ENCODE measurements at places on chromosomes 16 and 17. TPM values are rescaled to one million over a fixed set of nuclear protein-coding genes. Genes with fewer than 3 reads are reported as not detected.
A peak's percentile ranks its signal among the peaks of the same experiment; 100 is the strongest.

DNA sequence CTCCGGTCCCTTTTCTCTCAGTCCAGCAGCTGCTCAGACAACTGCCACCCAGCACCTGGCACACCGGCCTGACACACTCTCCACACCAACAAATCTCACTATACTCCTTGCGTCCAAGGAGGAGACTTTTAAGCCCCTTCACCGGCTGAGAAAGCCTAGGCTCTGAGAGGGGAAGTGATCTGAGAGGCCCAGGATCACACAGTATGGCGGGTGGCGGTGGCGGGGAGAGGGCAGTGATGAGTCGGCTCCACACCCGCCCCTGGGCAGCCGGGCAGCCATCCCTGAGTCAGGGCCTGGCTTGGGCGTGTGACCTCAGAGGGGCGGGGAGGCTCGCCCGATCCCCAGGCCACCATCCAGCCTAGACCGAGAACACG lies 569 bp downstream of the FLII start:
- DNase-seq, result no peak

DNA sequence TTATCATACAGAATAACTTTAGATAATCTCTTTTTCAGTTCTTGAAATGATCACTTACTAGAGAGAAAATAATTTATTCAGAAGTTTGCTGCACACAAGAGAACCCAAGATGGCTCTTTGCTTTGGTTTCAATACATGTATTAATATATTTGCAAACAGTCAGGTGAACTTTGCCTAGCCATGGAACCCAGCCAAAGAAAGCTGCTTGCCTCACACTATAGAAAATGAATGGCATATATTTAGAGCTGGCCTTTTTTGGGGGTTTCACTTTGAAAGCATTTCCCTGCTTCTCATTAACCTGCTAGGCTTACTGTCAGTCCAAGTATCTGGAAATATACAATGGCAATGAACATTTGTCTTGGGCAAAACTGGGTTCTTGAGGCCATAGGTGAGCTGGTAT lies 75.3 kb downstream of the MRTFB start:
- no peak for DNase-seq

DNA sequence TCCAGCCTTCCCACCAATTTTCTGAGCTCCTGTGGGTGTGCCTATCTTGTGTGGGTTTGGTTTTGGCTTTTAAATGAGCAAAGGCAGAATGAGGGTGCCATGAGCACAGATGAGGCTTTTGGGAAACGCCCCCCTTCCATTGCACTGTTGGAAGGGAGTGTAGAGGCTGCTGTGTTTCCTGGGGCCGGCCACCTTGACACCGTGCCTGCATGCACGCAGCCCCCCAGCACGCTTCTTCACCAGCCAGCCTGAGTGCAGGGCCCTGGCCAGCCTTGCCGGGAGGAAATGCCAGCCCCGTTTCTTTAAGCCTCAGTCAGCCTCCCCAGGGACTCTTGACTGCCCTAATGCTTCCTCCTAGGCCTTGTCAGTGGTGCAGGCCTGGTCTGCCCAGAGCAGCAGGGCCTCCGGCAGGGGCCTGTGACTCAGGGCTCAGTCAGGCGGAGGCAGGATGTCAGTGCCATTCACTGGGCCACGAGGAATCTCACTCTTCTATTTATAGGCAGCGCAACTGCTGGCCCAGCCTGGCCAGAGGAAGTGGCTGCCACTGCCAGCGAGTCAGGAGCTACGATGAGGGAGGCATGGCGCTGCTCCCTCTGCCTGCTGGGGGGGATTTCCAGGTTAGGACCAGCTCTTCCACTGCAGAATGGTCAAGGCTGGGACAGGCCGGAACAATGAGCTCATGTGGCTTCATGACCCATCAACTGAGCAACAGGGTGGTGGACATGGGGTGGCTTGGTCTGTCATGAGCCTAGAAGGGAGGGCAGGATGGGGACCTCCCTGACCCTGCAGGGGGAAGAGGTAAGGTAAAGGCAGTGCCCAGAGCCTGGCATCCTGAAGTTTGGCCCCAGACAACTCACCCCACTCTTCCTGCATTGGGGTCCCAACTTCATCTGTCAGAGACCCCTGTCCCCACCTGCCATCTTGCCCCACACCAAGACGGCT lies 205.2 kb downstream of the RAB11FIP4 start:
- peak; percentile 83 for DNase-seq

CARD14 gene
- not detected for total RNA-seq

GRCh38 chr16:15597822-15598647 lies 44.9 kb downstream of the MARF1 start:
- no peak for DNase-seq

MT1M gene
- not detected for total RNA-seq

DNA sequence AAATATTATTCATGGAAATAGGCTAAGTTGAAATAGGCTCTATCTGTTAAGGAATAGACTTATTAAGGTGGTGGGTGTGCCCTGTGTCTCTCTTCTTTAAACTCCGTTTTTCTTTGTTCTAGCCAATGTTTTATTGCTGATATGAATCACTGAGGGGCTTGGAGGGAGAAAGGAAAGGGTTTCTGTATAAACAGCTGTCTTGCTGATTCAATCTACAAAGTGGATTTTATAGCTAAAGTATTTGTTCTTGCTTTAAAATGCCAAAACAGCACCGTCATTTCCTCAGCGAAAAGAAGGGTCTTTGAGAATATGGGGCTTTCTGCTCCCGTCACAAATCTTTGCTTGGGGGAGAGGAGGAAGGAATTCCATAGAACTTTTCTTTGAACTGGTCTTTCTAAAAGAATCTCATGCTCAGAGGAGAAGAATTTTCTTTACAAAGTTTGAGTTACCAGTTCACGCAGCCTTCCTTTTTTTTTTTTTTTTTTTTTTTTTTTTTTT lies 39.3 kb downstream of the MSI2 start:
- peak; percentile 54 for DNase-seq

ASIC2 gene
- total RNA-seq, result 4.6 TPM

DNA sequence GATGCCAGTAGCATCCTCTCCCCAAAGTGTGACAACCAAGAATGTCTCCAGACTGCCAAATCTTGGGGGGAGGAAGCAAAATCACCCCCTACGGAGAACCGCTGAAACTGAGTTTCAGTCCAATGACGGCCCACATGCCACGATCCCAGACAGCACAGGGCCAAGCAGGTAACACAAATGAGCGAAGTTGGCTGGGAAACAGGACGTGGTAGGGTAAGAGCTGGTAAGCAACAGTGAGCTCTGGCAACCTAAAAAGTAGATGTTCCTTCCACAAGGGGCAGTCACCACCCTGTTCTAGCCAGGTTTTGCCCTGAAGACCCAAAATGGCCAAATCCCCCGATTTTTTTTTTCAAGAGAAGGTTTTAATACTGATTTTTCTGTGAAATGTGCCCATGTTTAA lies 25.4 kb downstream of the ZFHX3 start:
- no peak for DNase-seq

DNA sequence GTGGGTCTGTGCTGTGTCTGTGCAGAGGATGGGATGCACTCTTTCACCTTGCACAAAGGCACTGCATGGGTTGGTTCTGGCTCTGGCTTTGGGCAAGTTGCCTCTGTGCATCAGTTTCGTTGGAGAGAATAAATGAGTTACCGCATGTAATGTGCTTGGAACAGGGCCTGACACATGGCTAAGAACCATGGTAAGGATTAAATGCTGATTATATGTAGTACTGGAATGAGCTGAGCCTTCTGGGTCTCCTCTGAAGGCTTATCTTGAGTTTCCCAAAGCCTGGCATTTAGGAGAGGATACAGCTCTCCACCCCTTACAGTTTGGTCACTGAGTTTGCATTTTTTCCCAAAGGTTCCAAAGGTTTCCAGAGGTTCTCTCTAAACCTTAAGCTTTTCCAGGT lies 69.1 kb downstream of the KSR1 start:
- DNase-seq, result no peak

MEIOB gene
- 0.10 TPM for total RNA-seq

DNA sequence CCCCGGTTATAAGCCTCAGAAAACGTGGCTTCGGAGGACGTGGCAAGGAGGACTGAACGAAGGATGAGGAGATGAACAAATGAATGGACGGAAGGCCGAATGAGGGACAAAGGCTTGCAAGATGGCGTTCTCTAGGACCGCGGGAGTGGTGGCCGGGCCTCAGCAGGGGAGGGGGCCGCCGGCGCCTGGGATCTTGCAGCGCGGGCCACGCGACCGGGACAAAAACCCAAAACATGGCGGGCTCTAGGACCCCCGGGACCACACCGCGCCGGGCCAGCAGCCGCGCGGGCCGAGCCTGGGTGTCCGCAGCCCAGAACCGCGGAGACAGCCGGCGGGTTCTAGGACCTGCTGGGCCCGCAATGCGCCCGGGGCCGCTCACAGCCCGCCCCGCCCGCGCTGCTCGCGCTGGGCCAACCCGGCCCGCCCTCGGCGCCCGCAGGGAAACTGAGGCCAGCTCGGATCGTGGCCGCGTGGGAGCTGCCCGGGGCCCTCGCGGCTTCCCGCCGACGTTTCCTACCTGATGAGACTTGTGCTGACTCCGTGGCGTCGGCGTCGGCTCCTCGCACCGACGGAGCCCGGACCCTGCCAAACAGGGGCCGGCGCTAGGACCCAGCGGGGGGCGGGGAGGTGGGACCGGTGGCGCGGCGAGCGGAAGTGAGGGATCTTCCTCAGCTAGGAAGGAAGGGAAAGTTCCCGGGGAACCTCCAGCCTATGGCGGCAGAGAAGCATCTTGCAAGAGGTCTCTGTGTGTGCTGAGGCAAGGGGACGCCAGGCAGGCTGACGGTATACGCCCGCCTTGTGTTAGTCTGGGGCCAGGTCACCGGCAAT lies 684 bp downstream of the ZNF668 start:
- DNase-seq, result no peak

GRCh38 chr17:28178800-28179199 lies 136.3 kb downstream of the NLK start:
- no peak for DNase-seq

TAC4 gene
- not detected for total RNA-seq

GRCh38 chr17:55931446-55931845 lies 180.6 kb downstream of the PCTP start:
- DNase-seq, result no peak

DNA sequence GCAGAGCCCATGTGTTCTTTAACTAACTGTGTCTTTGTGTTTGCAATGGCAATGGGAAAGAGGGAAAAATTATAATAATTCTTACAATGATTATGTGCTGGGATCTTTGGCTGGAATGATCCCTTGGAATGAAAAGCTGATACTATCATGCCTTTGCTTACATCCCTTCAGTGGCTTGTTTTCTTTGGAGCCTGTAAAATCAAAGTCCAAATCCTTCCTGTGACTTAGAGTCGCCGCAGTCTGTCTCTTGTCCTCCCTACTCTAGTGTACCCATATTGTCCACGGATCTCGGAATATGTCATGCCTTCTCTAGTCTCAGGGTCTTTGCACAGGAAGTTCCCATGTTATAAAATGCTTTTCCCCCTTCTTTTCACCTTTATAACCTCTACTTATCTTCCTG lies 111.7 kb upstream of the MAF start:
- no peak for DNase-seq

MYO15B gene
- 5.6 TPM for total RNA-seq

MVD gene
- total RNA-seq, result 83.8 TPM

PTX4 gene
- total RNA-seq, result 0.18 TPM

PEMT gene
- 27.1 TPM for total RNA-seq

DNA sequence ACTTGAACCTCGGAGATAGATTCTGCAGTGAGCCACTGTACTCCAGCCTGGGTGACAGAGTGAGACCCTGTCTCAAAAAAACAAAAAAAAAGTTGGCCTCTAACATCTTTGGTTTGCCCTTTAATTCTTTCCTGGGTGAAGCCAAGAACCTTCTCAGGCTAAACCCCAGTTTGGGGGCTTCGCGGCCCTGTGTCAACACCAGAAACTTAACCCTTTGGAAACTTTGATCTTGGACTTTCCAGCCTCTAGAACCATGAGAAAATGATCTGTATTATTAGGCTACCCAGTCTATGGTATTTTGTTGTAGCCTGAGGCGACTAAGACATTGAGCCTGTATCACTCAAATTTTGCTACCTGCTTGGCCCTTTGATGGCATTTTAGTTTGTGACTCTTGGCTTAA lies 86.2 kb downstream of the CDC27 start:
- DNase-seq, result no peak

- no peak for DNase-seq
Observed at GRCh38 chr17:64024781-64025731, 4.6 kb upstream of the ICAM2 start.

GRCh38 chr17:43946781-43947180 lies 4.5 kb upstream of the PPY start:
- no peak for DNase-seq

DNA sequence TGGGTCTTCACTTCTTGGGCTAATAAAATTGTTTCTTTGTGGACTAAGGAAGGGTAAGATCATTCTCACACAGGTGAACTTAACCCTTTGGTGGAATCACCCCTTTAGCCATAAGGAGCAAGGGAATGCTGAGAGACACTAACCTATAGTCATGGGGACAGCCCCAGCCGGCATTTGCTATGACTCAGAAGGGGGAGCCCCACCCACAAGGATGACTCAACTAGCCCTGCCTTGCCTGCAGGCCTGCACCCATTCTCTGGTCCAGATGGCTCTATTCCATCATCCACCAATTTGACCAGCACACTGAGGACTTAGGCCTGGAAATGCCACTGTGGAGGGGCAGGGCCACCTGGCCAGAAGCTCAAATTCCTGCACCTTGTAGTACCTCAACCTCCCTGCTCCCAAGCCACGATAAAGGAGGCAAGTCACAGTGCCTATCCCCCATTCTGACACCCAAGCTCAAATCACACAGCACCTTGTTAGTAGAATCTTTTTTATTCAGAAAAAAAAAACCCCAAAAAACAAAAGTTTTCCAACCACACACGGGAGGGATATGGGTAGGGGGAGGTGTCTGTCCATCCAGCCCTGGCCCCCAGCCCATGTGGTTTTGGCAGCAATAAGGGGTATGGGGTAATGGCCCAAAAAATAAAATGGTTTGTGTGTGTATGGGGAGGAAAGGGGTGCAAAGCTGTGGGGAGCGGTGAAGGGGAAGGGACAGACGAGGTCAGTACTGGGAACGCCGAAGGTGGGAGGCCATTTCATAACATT lies 3.0 kb downstream of the PFN1 start:
- no peak for DNase-seq

TMED6 gene
- total RNA-seq, result not detected

ZG16 gene
- not detected for total RNA-seq

GRCh38 chr16:67269766-67270165 lies 9.6 kb upstream of the PLEKHG4 start:
- no peak for DNase-seq

- DNase-seq, result no peak
Observed at GRCh38 chr17:69346766-69347165, 19.8 kb upstream of the ABCA5 start.

GRCh38 chr16:31010585-31011325 lies at the start of gene STX1B:
Gene STX1B, minus strand, starts transcription at chr16:31010638. Its CDS starts 242 bp downstream, at chr16:31010396.
- DNase-seq, result no peak
